ENCODE measurements at places on chromosomes 7 and 10. TPM values are rescaled to one million over a fixed set of nuclear protein-coding genes. Genes with fewer than 3 reads are reported as not detected.

DNA sequence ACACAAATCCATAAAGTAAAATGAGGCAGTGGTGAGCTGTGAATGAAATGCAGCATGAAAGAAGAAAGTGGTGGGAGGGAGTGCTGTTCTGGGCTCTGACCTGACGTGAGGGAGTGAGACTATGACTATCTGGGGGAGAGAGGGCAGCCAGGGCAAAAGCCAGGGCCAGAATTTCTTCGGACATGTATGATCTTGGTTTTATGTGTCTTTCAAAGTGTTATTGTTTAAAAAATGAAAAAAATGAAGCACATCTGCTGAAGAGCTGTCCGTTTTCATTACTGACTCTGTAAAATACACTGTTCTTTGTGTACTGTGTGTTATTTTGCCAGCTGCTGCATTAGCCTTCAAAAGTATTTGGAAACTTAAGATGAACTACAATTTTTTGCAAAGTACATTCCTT lies 70.2 kb upstream of the KLF14 start:
- DNase-seq: no peak

Gene PRKCQ
- total RNA-seq: 25.8 TPM

DNA sequence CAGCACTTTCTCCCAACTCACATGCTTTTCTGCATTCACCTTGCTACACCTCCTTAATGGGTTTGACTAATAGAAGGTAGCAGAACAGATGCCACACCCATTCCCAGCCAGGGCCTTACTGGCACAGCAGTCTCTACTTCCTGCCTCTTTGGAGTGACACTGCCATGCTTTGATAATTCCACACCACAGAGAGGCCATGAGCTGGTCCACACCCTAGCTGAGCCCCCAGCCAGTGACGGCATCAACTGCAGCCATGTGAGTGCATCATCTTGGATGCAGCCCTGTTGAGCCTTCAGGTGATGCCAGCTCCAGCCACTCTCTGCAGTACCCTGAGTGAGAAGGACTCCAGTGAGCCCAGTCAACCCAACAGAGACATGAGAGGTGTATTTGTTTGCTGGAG lies 27.5 kb upstream of the EZH2 start:
- DNase-seq: no peak

DNA sequence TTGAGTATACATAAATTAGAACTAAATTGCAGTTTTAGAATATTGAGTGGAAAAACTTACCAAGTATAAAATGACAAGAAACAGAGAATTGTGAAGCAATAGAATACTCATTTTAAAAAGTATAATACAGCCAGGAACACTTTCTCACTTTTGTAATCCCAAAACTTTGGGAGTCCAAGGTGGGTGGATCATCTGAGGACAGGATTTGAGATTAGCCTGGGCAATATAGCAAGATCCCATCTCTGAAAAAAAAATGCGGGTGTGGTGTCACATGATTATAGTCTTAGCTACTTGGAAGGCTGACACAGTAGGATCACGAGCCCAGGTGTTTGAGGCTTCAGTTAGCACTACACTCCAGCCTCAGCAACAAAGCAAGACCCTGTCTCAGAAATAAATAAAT lies 440.9 kb upstream of the POT1 start:
- no peak for DNase-seq

- DNase-seq: no peak
These were observed 409.4 kb downstream of the GRM8 start for GRCh38 chr7:126843336-126843735.

Gene GGCT
- total RNA-seq: 11.3 TPM

Measured in gastrocnemius medialis (tissue), 4 donors.